CD4-positive, alpha-beta T cell (primary cell): ENCODE measurements at places on chromosomes 6 and 20.

DNA sequence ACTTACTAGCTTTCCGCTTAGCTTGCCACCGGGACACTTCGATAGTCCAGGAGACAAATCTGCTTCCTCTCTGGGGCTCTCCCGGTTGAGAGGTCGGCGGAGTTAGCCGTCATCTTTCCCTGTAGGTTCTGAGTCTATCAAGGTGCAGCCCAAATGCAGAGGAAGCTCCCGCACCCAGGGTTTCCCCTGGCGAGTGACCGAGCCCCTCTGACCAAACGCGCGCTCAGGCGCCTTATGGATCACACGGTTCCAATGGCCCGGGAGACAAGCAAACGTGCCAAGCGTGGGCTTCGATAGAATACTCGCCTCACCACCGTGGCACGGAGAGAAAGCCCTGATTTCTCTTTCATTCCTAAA lies 15.8 kb upstream of the FOXC1 start:
- H3K27ac ChIP-seq = no peak overlapping the region
- peaks cover 26% of the 10 kb centered on the region for H3K27me3 ChIP-seq
- DNase-seq = no peak
- no peaks in the 10 kb centered on the region for H3K36me3 ChIP-seq

- no peak for DNase-seq
- no peaks in the 10 kb centered on the region for H3K36me3 ChIP-seq
- no peak overlapping the region for H3K4me3 ChIP-seq
Observed at GRCh38 chr6:170030284-170030815, 260.5 kb downstream of the DLL1 start.

DNA sequence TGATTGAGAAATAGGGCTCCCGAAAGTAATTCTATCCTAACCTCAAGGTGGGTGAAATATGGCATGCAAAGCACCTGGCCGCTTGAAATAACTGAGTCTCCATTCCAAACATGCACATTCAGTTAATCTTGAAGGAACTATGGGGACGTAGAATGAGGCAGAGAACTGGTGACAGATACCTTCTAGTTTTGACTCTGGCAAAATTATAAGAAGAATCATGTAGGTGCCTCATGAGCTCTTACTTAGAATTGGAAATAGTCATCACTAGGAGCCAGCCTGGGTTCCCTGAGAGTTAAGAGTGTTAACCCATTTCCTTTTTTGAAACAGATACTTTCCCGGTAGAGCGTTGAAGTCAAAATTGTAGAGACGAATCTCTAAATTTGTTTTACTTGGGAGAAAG lies 49.3 kb downstream of the RPF2 start:
- no peak for DNase-seq
- H3K36me3 ChIP-seq = peaks cover 5% of the 10 kb centered on the region
- no peak overlapping the region for H3K27ac ChIP-seq
- no peak overlapping the region for H3K4me3 ChIP-seq

DNA sequence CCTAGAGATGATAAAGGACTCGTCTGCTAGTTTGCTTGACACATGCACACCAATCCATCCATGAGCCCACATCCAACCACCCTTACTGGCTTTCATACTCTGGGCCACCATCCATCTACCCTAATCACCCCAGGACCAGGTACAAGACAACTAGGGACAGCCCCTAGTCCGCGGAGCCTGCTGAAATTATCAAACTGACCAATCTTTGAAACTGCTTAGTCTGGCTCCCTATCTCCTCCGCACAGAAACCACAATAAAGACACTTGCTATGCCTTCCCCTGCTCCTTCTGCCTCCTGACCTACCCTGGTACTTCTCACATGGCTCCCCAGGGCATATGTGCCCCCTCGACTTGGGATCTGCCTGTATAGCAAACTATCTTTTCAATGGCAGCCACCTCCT lies 33.1 kb downstream of the PXDC1 start:
- H3K4me3 ChIP-seq = no peak overlapping the region
- no peak overlapping the region for H3K27ac ChIP-seq
- H3K27me3 ChIP-seq = no peaks in the 10 kb centered on the region
- H3K36me3 ChIP-seq = no peaks in the 10 kb centered on the region
- DNase-seq = no peak

DNA sequence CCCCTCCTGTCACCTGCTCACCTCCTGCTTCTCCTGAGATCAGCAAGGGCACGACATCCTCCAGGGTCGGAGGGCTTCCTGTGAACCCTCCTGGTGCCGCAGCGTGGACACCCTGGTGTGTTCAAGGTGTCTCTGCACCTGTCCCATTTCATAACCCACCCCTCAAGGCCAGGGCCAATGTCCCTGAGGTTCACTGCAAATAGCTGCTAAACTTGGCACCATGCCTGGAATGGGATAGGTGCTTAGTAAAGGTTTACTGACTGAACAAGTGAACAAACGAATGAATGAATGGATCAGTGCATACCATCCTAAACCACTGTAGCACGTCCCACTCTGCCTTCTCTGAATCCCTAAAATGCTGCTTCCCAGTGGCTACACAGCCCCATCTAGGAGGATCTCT lies 35.0 kb downstream of the SIRPA start:
- DNase-seq = no peak
- H3K27ac ChIP-seq = no peak overlapping the region
- no peak overlapping the region for H3K4me3 ChIP-seq
- no peaks in the 10 kb centered on the region for H3K4me1 ChIP-seq
